Activated naive CD8-positive, alpha-beta T cell treated with anti-CD3 and anti-CD28 coated beads for 36 hours (primary cell): ENCODE measurements at places on chromosomes 13 and 19. TPM values are rescaled to one million over a fixed set of nuclear protein-coding genes. Genes with fewer than 3 reads are reported as not detected.

Gene TSHZ3
- total RNA-seq, result 0.06 TPM

Gene NOVA2
- not detected for total RNA-seq

Gene TMEM255B
- total RNA-seq, result 1.2 TPM

- DNase-seq, result peak; percentile 68
Observed at GRCh38 chr19:42313096-42313839, at the start of gene TMEM145. Gene TMEM145 (plus strand): TSS chr19:42313309. CDS start chr19:42313377, 68 bp downstream.

- DNase-seq, result no peak
Observed at GRCh38 chr13:81762449-81762848, 1421.5 kb upstream of the SPRY2 start.

GRCh38 chr19:1675633-1676350 is 23.4 kb upstream of the TCF3 start:
- no peak for DNase-seq

DNA sequence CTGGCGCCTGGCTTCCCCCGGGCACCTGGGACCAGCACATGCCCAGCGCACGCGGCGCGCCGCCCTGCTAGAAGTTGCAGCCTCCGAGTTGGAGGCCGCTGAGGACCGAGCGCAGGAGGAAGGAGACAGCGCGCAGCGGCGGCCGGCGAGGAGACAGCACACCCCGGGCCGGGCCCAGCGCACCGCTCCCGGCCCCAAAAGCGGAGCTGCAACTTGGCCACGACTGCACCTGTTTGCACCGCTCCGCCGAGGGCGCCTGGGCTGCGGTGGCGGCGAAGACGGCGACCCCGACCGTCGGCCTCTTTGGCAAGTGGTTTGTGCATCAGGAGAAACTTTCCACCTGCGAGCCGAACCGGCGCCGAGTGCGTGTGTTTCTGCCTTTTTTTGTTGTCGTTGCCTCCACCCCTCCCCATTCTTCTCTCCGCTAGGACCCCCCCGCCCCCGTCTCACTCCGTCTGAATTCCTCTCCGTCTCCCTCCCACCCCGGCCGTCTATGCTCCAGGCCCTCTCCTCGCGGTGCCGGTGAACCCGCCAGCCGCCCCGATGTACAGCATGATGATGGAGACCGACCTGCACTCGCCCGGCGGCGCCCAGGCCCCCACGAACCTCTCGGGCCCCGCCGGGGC is at the start of gene SOX1:
SOX1 (plus strand) TSS at position 34 of the 626 bp plus-strand sequence; CDS start at position 544, 510 bp downstream.
- DNase-seq, result no peak

DNA sequence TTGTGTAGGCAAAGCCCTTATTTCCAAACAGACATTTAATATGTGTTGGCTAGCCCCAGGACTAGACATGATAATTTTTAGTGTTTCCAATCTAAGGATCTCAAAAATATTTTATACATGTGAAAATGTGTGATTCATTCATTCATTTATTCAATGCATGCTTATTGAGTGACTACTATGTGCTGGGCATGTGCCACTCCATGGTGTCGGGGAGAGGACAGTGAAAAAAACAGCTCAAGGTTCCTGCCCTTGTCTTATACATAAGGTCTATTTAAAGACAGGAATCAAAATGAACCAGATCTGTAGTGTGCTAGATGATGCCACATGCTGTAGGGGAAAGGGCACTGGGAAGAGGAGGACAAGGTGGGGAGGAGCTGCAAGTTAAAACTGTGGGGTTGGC is 36.5 kb downstream of the GJA3 start:
- no peak for DNase-seq

- DNase-seq, result no peak
Observed at GRCh38 chr13:45602183-45603170, 13.1 kb downstream of the ERICH6B start.

GRCh38 chr13:28497143-28497876 is 2.4 kb upstream of the FLT1 start:
- no peak for DNase-seq

DNA sequence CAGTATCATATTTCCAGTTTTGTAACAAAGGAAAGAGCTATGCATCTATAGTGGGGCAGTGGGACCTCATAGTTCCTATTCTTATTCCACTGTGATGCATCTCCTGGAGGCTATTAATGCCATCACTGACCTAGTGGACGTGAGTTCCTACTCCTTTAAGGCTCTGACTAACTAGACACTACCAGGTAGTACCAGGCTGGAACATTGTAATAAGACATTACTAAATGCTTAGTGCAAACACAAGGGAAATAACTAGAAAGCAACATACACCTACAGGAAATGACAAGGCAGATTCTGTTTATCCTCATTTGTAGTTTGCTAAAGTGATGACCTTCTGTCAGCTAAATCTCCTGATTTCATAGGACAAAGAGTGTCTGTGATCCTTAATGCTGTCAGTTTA is 192.5 kb downstream of the POSTN start:
- no peak for DNase-seq

- DNase-seq, result no peak
Observed at GRCh38 chr13:111046590-111047141, 68.4 kb upstream of the ARHGEF7 start.

- no peak for DNase-seq
Observed at GRCh38 chr19:45824041-45824471, 8.9 kb upstream of the RSPH6A start.

- no peak for DNase-seq
Observed at GRCh38 chr19:54211235-54211634, 10.6 kb downstream of the RPS9 start.
